ENCODE measurements at places on chromosomes 2 and 18. TPM values are rescaled to one million over a fixed set of nuclear protein-coding genes. Genes with fewer than 3 reads are reported as not detected.

Gene SERPINB8
- 12.7 TPM for total RNA-seq

Gene SPC25
- total RNA-seq = 39.7 TPM

Gene TRIP12
- total RNA-seq = 84.1 TPM

Gene ATP6V1C2
- total RNA-seq = not detected

DNA sequence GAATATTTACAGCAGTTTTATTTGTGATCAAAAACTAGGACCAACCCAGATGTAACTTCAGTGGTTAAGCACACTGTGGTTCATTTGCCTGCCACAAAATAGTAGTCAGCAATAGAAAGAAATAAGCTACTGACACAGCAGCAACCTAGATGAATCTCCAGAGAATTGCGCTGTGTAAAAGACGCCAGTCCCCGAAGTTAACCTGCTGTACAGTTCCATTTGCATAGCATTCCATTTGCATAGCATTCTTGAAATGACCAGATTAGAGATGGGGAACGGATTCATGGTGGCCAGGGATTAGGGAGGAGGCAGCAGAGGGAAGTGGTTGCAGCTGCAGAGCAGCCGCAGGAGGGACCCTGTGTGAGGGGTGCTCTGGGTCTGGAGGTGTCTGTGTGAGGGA, 39.3 kb upstream of the NFATC1 start:
- DNase-seq = no peak

GRCh38 chr18:27860701-27861107, 316.2 kb downstream of the CDH2 start:
- peak; percentile 2 for DNase-seq

GRCh38 chr18:51668101-51668500, 470.6 kb upstream of the MEX3C start:
- no peak for DNase-seq

GRCh38 chr2:133854603-133855200, 286.4 kb upstream of the NCKAP5 start:
- DNase-seq = no peak

- DNase-seq = no peak
These were observed 38.8 kb upstream of the DNER start for GRCh38 chr2:229752970-229753729.

Data from epithelial cell of proximal tubule (primary cell).